ENCODE measurements at places on chromosomes 7 and 10.

DNA sequence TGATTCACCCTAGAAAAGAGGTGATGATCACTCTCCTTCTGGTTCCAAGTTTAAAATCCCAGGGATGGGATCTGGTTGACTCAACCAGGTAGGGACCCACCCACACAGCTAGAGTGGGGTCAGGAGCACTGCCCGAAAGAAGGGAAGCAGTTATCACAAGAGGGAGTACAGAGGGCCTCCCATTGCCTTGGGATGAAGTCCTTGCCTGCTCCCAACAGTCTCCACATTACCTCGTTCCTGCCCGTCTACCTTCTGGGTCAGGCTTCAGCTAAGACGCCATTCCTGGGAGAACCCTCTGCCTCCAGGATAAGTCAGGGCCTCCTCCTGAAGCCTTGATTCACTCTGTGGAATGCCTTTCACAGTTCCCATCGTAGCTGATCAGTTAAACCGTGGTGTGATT, 23.8 kb downstream of the ZMIZ2 start:
- DNase-seq: no peak

GRCh38 chr10:14665304-14665703, 109.4 kb downstream of the FAM107B start:
- DNase-seq: peak; percentile 8

DNA sequence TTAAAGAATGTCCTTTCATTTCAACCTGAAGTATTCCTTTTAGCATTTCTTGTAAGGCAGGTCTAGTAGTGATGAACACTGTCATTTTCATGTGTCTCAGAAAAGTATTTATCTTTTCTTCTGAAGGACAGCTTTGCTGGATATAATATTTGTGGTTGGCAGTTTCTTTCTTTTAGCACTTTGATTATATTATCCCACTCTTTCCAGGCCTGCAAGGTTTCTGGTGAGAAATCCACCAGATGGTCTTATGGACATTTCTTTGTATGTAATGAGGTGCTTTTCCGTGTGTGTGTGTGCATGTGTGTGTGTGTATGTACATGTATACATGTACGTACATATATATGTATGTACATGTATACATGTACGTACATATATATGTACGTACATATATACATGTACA, 7.3 kb downstream of the CASP7 start:
- no peak for DNase-seq

GRCh38 chr10:76113952-76114351, 682.5 kb downstream of the LRMDA start:
- DNase-seq: peak; percentile 19

- DNase-seq: no peak
Measured at GRCh38 chr7:109003742-109004141, 434.1 kb downstream of the DNAJB9 start.

DNA sequence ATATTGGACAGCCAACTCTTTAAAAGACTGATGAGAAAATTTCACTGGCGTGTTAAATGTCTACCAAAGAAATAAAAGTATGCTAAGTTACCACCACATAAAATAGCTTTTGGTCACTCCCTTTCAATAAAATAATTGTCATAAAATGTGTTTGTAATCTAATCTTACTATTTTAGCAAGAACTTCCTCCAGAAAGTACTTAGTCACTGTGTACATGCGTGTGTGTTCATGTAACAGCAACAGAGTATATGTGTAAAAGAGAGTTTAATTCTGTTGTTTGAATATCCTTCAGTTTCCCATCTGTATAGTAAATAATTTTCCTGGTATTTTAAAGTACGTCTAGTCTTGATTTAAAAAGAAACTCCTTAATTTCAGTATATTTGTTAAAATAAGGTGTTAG, 35.0 kb upstream of the WASL start:
- DNase-seq: no peak

DNA sequence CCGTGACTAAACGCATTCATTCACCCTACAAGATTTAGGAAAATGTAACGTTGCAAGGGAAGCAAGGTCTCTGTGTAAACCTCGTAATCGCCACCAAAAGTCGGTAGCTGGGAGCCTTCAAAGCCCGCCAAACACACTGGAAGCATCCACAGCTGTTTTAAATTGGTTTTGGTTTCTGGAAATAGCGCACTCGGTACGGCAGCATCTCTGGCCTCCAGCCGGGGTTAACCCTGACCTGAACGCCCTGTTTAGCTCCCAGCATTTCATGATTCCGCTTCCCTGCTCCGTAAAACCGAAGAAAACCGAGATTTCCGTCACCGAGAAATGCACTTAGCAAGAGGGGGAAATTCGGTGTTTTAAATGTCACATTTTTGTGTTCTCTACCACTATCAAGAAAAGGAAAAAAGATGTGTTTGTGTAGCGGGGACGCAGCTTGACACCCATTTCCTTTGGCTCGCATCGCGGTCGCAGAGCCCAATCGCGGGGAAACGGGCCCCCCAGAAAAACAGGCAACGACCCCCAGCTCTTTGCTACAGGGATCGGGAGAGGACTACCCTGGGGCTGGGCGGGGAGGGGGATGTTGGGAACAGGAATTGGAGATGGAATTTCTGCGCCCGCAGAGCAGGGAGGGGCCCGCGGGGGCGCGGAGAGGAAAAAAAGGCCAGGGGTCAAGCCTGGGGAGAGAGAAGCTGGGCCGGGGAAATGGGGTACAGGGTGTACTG, 646 bp downstream of the SGCE start:
- DNase-seq: peak; percentile 61

DNA sequence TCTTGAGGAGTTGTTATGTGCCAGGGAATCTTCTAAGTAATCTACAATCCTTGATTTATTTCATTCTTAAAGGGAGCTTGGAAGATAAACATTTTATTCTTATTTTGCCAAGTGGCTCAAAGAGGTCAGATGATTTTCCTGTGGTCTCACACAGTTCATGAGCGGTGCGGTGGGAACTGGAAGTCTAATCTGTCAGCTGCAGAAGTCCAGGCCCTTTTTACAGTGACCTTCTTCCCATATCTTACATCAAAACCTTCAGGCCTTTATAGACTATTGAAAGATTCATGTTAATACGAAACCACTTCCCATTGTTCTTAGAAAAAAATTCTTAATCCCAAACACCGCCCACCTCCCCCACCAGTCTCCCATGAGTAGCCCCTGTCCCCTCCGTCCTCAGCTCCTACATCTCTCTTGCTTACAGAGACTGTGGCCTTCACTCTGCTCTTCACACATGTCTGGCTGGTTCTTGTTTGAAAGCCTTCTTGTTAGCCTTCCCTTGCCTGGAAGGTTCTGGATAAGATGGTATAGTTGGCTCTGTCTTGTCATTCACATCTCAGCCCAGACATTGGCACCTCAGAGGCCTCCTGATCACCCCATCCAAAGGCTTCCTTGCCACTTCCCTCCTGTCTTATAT, 61.5 kb downstream of the ITGA8 start:
- no peak for DNase-seq

GRCh38 chr7:54946764-54947163, 72.1 kb upstream of the EGFR start:
- DNase-seq: no peak

DNA sequence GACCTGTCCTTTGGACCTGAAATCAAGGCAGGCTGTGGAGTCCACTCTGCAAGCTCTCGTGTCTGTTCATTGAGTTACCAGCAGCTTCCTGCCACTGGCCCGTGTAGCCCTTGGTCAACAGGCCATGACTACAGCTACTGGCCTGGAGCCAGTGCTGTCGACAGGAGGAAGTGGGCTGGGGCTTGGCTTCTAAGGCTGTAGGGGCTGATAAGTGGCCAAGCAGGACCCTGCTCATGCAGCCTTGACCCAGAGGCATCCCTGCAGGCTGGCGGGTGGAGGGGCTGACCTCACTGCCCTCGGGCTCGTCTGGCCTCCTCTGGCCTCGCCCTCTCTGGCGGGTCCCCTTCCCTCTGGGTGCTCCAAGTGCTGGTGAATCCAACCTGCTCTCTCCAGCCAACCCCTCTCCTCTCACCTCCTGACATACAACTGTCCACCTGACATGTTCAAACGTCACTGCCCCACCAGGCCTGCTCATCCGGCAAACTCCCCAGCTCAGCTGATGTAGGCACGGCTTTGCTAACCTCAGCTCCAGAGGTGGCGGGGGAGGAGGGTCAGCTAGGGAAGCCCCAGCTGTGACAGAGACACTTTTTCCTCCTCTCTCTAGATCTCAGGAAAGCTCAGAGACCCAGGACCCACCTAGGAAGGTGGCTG, 188.6 kb upstream of the LYZL2 start:
- DNase-seq: no peak

DNA sequence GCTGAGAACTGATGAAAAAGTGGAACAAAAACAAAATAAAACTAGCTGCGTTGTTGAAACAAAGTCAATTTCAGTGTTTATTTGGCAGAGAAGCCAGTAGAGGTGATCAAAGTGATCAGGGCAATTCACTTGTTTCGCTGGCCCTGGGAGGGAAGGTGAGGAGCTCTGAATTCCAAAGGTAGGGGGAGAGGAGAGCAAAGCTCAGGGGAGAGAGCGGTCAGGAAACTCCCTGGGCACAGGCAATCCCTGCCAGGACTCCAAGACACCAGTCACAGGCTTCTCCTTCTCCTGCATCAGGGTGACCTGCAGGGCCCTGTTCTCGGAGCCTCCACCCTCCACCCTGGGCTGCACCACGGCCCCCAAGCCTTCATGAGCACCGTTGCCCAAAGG, 6.8 kb upstream of the KIAA1217 start:
- no peak for DNase-seq
